Astrocyte of the spinal cord (primary cell): ENCODE measurements at places on chromosomes 5 and 9.

DNA sequence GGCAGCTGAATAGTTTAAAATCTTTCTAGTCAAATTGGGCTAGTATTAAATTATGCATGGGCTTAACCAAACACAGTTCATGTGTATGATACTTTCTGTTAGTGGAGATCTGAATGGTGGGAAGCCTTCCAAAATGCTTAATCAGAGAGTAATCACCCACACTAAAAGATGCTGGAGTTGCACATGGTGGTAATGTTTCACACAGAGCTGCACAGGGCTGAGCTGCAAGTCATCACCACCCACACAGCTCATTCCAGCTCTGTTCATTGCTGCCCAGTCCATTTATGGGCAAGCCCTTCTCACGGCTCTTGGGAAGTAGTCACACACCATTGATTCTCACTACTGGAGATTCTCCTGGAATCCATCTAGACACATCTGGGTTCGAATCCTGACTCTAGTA, 351.5 kb upstream of the KCNN2 start:
- peak; percentile 58 for DNase-seq

GRCh38 chr9:91177661-91178280, 183.9 kb downstream of the AUH start:
- peak; percentile 76 for DNase-seq

GRCh38 chr5:111254613-111255012, 30.4 kb downstream of the CAMK4 start:
- DNase-seq: no peak

- DNase-seq: peak; percentile 52
Measured at GRCh38 chr9:70406434-70406862, 8.0 kb downstream of the KLF9 start.

- DNase-seq: no peak
Measured at GRCh38 chr5:135131801-135132680, 98.0 kb upstream of the PITX1 start.

GRCh38 chr5:78232163-78232562, 62.3 kb downstream of the AP3B1 start:
- no peak for DNase-seq

DNA sequence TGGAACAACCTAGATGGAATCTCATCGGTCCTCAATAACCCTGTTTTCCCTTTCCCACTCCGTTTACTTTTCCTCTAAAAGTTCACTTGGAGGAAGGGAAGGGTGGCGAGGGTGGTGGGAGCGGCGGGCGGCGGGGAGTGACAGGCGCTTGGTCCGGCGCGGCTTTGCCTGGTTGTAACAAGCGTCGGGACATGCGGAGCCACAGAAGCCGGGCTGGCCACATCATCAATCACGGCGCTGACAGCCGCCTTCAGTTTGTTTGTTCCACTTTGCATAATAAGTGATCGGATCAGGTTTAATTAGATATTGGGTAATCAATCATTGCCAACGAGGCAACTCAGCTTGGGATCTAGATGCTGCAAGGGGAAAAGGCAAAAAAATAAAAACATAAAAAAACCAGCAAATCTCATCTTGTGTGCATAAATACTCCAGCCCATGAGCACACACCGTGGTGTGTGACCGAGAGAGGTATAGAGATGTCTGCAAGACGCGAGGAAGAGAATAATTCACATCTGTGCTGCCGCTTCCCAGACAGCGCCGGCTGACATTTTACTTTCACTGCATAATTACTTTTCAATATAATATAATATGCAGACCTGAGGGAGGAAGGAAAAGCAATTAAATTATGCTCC, 396.2 kb upstream of the IRX4 start:
- no peak for DNase-seq

GRCh38 chr5:103724271-103724670, 161.7 kb upstream of the NUDT12 start:
- no peak for DNase-seq

DNA sequence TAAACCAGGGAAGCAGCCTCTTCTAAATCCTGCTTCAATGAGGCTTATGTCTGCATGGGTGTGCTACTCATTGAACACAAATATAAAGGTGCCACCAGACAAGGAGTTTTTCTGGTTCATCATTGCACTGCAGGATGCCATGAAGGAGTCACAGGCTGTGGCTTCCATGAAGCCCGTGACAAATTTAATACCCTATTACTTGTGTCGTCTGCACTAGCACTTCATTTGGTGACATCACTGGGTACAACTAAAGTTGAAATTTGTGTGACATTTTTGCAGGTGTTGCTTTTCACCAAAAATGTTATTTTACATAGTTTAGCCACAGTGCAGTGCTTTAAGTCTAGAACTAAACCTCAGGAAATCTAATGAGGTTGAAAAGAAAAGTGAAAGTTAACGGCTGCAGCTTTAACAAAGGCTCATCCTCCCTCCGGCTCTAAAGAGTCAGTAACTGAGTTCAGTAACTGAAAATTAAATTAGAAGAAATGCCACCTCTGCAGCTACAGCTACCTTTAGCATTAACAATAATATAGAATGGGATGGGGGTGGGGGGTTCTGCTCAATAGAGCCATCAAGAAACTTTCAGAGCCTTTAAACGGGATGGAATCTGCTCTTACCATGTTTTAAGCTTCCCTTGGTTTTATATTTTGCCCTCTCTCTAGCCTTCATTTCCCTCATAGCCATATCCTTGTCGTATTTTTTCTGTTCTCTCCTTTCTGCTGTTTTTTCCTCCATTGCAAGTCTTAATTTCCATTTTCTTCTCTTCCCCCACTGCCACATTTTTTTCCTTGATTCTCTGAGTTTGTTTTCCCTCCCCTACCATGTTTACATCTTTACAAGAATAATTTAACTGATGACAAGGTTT, 233.8 kb upstream of the TMEM161B start:
- peak; percentile 61 for DNase-seq

- peak; percentile 57 for DNase-seq
Measured at GRCh38 chr5:175254155-175254554, 189.8 kb downstream of the DRD1 start.

GRCh38 chr5:115424030-115424429, 120.5 kb downstream of the FEM1C start:
- no peak for DNase-seq
